ENCODE measurements at places on chromosomes 12 and 14. TPM values are rescaled to one million over a fixed set of nuclear protein-coding genes. Genes with fewer than 3 reads are reported as not detected.

NOVA1 gene
- 3.8 TPM for total RNA-seq

REM2 gene
- total RNA-seq, result not detected

OR6C70 gene
- total RNA-seq, result not detected

DNA sequence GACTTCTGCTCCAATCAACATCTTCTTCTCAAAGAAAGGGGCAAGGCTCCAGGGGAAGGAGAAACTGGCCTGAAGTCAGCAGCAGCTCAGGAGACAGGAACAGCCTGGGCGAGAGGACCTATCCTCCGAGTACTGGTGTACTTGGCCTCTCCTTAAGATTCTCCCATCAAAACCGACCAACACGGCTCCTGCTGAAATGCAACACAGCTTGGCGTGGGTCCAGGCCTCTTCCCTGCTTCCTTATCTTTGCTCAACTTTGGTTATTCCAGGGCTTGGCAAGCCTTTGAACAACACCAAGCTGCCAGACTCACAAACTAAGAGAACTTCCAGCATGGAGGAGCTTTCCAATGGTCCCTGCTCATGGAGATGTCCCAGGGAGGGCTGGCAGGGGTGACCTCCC is 377.4 kb downstream of the BCL11B start:
- DNase-seq, result no peak

GRCh38 chr14:88421286-88421685 is 35.8 kb downstream of the SPATA7 start:
- no peak for DNase-seq
